Stimulated activated CD4-positive, alpha-beta T cell treated with anti-CD3 and anti-CD28 coated beads, Interleukin-2, amount 100 ng/mL, for 24 hours (primary cell): ENCODE measurements at places on chromosomes 12 and 14.

GRCh38 chr12:6460751-6461371, 9.0 kb downstream of the TAPBPL start:
- peak; percentile 63 for DNase-seq

DNA sequence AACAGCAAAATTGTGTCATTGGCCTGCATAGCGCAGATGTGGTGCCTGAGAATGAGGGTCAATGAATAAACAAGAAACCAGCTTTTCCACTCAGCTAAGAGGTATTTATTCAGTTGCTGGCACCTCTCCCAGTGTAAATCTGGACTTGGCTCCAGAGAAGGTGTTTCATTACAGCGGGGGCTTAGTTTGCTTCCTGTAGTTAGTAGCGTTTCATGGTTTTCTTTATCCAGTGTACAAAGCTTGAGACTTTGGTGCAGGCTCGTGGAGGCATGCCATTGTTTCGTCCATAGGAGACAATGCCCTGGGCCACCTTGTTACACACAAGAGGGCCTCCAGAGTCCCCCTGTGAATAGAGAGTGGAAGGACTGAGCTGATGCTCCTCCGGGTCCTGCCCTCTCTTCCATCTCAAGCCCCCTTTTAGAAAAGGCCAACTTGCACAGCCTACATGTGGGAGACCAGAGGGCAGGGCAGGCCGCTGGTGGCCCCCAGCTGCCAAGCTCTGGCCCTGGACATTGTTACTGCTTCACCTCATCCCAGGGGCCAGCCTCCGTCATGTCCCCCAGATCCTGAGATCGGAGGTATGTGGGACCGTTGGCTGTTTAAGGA, 3.0 kb downstream of the GZMB start:
- DNase-seq: no peak

GRCh38 chr14:74863274-74863673, 12.7 kb downstream of the PROX2 start:
- DNase-seq: no peak

DNA sequence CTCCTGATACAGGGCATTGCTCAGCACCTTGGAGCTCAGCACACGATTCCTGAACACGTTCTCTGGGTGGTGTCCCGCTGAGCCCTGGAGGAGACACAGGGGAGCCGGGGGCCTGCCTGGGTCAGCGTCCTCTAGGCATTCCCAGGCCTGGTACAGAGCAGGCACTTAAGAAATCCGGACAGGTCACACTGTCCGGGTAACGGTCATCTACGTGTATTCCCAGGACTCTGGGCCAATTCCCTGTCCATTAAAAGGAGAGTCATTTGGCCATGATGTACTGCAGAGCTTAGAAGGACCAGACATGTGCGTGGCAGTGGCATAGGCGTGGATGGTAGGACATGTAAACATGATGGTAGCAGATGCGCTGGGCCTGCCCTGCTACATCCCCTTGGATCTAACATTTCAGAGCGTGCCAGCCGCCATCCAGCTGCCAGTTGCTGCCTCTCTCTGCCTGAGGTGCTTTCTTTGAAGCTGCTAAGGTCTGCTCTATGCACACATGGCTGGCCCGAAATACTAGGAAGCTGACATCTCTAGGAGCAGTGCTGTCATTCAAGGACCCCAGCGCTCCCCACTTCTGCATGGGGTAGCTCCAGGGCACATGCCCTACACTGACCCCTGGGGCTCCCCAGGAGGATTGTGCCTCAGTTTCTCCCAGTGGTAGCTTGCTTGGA, 273.1 kb upstream of the RTL1 start:
- DNase-seq: no peak

- DNase-seq: no peak
These were observed 1318.9 kb downstream of the AACS start for GRCh38 chr12:126384026-126384564.

- no peak for DNase-seq
These were observed 256.6 kb upstream of the PPFIA2 start for GRCh38 chr12:82015623-82016347.

- DNase-seq: no peak
These were observed 660.9 kb upstream of the MGAT4C start for GRCh38 chr12:86917121-86917520.

DNA sequence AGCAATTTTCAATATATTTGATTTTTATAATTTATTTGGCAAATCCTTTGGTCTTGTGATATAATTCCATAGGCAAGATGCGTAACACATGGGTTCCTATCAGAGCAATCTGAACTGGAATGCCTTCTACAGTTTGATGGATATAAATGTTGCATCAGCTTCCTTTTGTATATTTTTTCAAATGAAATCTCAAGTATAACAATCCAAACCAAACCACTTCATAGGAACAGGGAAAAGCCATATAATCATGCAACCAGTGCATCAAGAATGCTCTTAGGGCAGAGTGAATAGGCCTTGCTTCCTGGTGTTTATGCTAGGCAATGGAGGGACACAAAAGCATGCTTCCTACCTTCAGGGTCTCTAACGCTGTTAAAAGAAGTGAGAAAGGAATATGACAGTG, 34.5 kb downstream of the EFCAB11 start:
- DNase-seq: no peak

- no peak for DNase-seq
These were observed 41.4 kb upstream of the EML1 start for GRCh38 chr14:99751539-99752485.

DNA sequence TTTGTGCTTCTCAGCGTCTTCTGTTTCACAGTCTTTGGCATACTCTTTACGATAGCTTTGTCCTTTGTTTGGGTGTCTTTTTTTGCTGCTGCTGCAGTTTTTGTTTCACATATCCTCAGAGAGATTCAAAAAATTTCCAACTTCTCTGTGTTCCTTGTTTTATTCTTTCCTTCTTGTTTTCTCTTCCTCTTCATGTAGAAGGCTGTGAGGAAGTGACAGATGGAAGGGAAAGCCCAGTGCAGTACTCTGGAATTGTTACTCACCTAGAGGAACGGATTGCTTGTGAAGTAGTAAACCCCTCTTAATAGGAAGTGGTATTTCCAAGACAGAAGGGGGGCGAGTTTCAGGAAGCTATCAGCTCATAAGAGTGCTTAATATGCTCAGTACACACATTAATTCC, 1.7 kb downstream of the CREBL2 start:
- DNase-seq: no peak

- no peak for DNase-seq
These were observed 89.6 kb downstream of the FBXW8 start for GRCh38 chr12:117000316-117000715.

DNA sequence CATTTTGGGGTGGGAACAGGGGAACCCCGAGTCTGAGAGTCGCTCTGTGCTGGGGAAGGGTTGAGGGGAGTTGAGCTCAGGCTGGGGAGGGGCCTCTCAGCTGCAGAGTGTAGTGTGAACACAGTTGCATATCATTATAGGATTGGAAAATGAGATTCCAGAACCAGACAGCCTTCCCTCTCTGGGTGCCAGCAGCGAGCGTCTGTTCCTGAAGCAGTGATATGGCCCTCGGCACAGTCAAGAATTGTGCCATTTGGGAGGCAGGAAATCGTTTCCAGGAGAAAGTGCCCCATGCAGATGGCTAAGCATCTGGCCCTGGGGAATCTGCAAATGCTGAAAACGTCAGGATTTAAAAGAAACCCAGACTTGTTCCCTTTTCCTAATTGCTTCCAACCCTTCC, 70.4 kb upstream of the SFSWAP start:
- no peak for DNase-seq

DNA sequence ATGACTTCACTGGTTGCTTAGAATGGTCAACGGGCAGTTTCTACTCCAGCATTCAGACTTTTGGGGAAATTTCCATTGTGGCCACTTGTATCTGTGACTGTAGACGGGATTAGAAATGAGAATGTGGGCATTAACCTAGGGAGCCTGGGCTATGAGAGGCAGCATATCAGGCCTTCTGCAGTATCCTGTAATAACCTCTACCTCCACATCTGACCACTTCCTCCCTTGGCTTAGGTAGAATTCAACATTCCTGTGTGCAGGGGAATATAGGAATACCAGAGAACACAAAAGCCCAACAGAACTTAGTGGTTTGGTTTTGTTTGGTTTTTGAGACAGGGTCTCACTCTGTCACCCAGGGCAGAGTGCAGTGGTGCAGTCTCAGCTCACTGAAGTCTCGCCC, 76.4 kb upstream of the HOXC13 start:
- DNase-seq: no peak

GRCh38 chr12:78331181-78331580, 500.5 kb downstream of the NAV3 start:
- no peak for DNase-seq

DNA sequence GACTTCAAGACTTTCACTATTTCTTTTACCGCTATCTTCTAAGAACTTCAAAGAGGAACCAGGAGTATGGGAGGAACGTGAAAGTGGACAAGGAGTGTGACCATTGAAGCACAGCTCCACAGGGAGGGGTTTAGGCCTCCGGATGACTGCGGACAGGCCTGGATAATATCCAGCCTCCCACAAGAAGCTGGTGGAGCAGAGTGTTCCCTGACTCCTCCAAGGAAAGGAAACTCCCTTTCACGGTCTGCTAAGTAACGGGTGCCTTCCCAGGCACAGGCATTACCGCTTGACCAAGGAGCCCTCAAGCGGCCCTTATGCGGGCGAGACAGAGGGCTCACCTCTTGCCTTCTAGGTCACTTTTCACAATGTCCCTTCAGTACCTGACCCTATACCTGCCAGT, 267.0 kb downstream of the RPL10L start:
- DNase-seq: no peak

DNA sequence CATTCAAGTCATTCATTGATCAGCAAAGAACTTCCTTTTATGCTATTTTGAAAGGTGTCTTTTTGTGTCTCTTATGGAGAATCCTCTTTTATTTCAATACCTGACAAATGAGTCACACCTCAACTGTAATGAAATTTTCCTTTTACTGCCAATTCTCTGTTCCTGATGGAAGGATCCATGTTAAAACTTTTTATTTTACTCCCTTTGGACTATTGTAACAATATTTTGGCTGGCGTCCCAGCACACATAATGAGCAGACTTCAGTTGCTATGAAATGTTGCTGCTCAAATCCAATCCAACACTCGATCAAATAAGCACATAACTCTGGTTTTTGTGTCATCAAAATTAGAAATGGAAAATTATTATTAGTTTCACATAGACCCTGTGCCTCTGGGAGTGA, 21.9 kb upstream of the SLC15A5 start:
- DNase-seq: no peak

- no peak for DNase-seq
These were observed 22.3 kb downstream of the MNAT1 start for GRCh38 chr14:60756847-60757246.

GRCh38 chr14:101060171-101060601, 156.7 kb upstream of the RTL1 start:
- no peak for DNase-seq

DNA sequence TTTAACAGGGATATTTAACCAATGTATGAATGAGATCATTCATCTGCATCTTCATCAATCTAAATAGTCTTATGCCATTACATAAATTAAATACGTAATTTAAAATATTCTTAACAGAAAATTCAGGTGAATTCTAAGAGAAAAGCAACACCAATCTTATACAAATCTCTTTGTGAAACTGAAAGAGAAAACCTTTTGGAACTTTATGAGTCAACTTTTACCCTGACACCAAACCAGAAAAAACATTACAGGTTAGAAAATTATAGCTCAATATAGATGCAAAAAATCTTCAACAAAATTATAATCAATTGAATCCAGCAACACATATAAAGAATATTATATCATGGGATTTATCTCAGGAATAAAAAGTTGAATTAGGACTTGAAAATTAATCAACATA, 3.4 kb downstream of the GLIPR1L1 start:
- no peak for DNase-seq

GRCh38 chr14:25003537-25003936, 46.4 kb downstream of the STXBP6 start:
- no peak for DNase-seq

GRCh38 chr12:132433641-132434395, 56.1 kb upstream of the FBRSL1 start:
- no peak for DNase-seq

DNA sequence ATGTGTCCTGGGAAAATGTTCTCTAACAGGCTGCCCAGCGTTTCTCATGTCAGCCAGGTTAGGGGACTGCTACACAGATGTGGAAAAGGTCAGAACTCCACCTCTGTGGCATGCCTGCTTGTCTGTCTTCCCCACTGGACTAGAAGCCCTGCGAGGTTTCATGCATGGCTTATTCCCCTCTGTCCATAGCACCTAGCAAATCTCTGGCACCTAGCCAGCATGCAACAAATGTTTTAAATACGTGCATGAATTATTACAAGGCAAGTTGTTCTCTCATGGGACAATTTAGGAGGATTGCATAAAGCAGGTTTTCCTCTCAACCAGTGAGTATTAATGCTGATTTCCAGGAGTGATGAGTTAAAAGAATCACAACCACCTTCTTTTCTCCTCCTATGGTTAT, 21.4 kb upstream of the KCNK13 start:
- no peak for DNase-seq

GRCh38 chr14:89519040-89519439, 102.0 kb upstream of the FOXN3 start:
- no peak for DNase-seq

DNA sequence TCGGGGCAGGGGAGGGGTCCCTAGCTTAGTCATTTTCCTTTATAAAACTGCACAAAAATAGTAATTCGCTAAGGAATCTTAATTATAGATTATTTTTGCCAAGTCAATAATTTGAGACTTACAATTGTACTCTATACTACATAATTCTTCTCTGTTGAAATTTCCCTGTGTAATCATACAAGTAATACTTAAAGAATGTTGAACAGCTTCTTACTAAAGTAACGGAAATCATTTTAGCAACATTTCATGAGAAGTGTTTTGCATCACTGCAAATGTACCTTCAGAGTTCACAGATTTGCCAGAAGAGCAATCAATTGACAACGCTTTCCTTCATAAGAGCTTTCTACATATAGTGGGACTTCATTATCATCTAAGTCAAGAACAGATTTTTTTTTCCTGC, 7.9 kb upstream of the GNG2 start:
- DNase-seq: no peak

DNA sequence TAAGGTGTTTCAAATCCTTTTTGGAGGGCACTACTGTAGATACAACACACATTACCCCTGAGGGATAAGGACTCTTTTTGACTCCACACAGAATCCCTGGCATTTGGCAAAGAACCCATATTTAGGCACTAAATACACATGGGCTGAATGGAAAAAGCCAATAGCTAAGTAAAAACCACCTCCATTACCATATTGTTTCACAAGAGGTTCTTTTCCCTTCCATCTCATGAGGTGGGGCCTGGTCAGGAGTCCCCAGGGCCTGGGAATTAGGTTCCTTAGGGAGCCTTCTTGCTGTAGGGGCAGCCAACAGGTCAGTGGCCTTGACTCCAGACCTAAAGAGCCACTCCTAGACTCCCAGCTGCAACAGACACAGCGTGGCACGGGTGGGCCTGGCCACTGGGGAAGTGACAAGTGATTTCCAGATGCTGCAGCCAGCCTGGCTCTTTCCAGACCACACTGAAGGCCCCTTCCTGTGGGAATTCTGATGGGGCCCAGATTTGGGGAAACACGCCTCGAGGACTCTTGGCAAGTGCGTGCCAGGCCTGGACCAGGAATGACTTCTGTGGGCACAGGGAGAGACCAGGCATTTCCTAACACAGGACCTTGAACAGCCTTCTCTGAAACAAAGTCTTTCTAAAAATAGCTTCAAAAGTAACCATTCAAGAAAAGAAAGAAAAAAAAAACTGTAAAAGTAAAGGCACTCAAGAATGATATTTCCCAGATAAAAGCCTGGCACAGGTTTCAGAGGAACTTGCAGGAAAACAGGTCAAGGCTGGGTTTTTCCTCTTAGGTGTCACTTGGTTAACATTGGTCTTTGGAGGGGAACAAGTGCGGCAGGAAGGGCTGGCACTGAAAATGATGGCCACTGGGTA, 18.1 kb downstream of the SSH1 start:
- no peak for DNase-seq
